Activated CD4-positive, alpha-beta T cell treated with anti-CD3 and anti-CD28 coated beads, Interleukin-2, amount 50 U/mL, for 1 hour (primary cell): ENCODE measurements at places on chromosomes 1 and 21.

DNA sequence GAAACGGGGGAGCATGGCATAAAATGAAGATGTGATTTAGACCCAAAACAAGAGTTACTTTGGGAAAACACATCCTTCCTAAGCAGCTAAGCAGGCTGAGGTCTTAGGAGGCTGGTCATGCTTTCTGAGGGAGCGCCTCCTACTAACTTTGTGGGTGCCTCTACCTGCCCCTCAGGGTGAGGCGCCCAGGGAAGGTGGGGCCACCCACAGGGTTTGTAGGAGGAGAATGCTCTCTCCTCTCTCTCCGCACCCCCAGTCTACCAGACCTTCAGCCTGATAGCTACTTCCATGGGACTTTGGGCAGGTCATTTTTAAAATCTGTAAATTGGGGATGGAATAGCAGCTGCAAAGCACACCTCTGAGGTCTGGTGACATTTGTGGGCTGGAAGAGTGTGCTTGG is 23.8 kb downstream of the SLC27A3 start:
- DNase-seq, result no peak

GRCh38 chr1:173445164-173445563 is 32.0 kb upstream of the PRDX6 start:
- DNase-seq, result no peak

DNA sequence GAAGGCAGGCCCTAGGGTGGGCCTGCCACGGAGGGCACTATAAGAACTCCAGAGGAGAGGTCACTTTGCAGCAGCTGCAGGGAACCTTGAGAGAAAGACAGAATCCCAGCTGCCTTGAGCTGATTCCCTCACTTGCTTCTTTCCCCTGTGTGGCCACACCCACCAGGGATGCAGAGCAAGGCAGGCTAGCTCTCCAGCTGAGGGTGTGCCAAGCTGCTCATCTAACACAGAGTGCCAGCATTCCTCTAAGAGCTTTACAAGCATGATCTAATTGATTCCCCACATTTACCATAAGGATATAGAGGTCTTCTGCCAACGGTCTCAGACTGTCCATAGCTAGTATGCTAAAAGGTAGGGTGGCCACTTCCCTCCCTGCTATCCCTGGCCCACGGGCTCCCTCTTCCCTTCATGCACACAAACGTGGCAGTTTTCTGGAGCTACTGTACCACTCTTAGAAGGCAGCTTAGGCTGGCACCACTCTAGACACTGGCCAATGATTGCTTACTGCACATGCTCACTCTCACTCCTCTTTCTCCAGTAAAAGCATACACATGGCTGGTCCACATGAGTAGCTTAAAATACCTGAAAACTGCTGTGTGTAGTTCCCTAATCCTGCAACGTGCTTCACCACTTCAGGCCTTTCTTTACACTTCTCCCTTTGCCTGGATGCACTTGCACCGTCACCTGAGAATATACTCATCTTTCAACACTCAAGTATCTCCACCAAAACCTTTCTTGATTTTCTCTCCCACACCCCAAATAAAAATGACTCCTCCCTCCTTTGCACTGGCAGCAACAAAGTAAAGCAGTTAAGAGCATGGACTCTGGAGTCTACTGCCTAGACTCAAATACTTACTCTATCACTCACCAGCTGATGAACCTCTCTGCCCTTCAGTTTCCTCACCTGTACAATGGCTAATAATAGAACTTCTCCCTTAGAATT is 57.7 kb downstream of the DMAP1 start:
- no peak for DNase-seq

GRCh38 chr1:4467241-4467640 is 187.2 kb upstream of the AJAP1 start:
- DNase-seq, result no peak

- no peak for DNase-seq
Observed at GRCh38 chr1:17957588-17958267, 149.9 kb upstream of the IGSF21 start.

DNA sequence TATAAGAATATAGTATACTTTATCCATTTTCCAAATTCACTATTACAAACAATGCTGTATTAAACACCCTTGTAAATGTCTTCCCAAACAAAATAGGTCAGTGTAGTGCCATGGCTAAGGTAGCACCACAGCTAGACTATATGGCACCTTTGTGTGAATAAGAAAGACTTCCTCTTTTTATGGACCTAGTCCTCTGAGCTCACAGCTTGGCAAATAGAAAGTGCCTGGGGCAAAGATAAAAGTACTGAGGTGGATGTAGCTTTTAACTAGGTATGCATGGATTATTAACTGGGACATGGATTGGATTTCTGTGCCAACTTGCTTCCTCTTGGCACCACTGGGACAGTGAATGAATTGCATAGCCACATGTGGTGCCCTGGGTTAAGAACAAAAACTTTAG is 25.0 kb downstream of the HRNR start:
- no peak for DNase-seq

- DNase-seq, result no peak
Observed at GRCh38 chr1:228873709-228874108, 138.4 kb downstream of the RHOU start.
